ENCODE measurements at places on chromosomes 16 and 17.

DNA sequence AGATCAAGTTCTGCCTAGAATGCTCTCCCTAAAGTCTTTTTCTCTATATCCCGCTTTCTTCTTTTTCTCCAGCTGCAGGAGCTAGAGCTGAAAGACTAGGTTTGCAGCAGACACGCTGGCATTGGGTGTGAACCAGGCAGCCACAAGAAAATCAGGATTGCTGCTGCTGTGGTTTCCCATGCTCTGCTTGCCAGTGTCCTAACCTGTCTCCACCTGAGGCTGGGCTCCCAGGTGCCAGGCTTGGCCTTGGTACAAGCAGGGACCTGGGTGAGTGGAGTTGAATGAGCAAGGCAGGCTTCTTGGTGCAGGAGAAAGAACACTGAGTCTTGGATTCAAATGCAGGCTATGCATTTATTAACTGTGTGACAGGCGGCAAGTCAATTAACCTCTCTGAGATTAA is 440.3 kb upstream of the MAF start:
- no peak for DNase-seq

GRCh38 chr16:15434425-15435215 is at the start of gene BMERB1:
Gene BMERB1 (plus strand): TSS chr16:15434588. CDS start chr16:15434654, 66 bp downstream.
- peak; percentile 36 for DNase-seq

DNA sequence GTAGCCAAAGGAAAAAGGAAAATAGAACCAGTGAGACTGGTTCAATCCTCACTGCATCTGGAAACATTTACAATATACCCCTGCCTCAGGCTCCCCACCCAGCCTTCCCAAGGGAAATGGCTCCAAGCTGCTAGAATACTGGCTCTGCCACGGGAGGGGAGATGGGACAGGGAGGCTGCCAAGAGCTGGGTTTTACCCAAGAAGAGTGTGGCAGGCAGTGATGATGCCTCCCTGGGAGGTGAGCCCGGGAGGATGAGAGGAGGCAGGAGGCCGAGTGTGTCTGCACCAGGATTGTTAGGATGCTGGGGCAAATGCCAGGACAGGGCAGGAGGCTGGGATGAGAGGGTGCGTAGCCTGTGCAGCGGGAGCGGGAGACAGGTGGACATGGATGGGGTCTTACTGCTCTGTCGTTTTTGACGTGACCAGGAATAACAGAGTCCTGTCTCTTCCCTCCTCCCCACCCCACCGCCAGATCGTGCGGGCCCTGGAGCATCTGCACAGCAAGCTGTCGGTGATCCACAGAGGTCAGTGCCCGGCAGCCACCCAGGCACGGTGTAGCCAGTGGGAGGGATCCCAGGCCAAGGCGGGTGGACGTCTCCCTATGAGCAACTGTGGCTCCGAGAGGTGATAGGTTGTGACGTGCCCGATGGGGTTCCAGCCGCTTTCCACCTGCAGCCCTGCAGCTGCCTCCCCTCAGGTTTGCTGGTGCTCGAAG is 18.4 kb downstream of the MAP2K3 start:
- no peak for DNase-seq

- no peak for DNase-seq
These were observed 48.5 kb upstream of the ZCCHC14 start for GRCh38 chr16:87541147-87541871.

GRCh38 chr16:62829607-62830006 is 793.4 kb upstream of the CDH8 start:
- no peak for DNase-seq

GRCh38 chr16:6131526-6132050 is 1034.0 kb upstream of the EEF2KMT start:
- DNase-seq, result no peak

DNA sequence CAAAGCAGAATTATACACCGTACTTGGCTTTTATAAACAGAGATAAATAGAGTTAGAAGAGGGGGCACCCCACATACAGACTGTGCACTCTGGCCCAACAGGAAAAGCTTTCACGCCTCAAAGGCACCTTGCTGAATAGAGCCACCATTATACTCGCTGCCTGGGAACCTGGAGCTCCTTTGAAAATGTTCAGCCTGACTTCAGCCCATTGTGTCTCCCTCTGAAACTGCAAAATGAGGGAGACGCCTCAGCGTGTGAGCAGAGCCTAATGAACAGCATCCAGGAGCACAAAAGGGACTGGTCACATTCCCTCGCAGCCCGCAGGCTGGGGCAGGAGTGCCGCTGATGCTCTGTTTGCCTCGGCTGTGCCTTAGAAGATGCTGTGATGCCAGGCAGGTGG is 46.3 kb downstream of the ABCC12 start:
- DNase-seq, result no peak

DNA sequence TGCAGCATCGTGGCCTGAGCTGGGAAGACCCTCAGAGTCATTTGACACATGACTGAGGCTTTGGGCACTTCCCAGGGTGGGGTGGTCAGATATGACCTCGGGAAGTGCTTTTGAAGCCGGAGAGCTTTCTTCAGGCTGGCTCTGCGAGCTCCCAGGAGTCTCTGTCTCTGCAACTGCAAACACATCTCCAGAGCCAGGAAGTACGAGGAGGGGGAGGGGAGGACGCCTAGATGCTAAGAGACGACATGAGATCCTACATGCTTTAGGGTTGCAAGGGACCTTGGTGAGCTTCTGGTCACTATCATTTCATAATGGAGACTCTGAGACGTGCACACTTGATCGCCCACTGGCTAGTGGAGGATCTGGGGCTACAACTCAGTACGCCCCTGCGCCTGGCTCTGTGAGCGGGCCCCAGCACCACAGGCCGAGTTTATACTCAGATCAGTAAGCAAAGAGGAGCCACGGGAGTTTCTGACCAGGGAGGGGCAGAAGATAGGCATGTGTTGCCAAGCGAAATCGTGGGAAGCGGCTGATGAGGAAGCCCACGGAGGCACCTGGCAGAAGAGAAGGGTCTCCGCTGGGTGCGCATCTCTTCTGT is 527 bp upstream of the MGAT5B start:
- no peak for DNase-seq

- DNase-seq, result peak; percentile 66
These were observed 14.6 kb upstream of the CD79B start for GRCh38 chr17:63946440-63947363.

GRCh38 chr17:78596871-78597764 is 19.9 kb upstream of the DNAH17 start:
- DNase-seq, result no peak

DNA sequence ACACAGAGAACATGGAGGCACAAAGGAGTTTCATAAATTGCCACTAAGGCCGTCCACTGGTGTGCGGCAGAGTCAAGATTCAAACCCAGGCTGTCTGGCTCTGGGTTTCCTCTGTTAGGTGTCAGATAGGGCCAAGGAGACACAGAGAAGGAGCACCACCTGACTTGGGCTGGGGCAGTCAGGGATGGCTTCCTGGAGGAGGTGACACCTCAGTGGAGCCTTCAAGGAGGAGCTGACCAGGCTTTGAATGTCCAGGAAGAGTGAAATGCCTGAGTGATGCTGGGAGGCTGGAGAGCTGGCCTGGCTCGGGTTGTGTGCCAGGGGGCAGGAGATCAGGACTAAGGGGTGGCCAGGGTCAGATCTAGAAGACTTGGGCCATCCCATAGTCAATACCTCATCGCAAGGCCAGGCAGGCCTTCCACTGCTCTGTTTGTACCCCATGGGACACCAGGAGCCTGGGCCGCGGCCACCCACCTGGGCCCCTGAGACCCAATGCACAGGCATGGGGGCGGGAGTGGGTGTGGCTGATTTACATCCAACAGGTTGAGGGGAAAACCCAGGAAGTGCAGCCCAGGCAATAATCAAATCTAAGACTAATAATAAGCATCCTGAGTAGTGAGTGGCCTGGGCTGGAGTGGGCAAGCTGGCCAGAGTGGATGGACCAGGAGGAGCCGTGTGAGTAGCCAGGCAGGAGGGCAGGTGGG is 73.7 kb downstream of the USP22 start:
- no peak for DNase-seq

- peak; percentile 89 for DNase-seq
These were observed 7.2 kb downstream of the SUPT4H1 start for GRCh38 chr17:58344791-58345157.

DNA sequence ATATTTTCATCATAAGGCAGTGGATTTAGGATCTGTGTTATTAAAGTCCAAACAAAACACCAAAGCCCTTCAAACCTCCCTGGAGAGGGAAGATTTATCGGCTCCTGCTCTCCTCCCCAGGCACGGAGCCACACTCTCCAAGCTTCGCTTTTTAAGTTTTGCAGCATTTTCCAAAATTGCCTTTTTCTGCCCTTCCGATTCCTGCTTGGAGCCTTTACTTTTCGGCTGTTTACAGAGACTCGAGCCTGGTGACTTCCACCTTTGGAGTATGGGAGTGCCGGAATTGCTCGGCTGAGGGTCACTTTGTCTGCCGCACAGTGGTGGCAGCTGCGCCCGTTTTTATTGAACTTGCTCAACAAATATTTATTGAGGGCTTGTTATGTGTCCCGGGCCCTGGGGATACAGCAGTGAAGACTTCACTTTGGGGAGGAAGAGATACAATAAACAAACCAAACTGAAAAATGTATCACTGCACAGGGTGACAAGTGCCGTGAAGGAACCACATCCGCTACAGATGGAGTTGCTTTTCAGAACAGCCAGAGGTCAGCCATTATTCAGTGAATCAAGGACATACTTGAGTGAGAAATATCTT is 185.5 kb downstream of the NTN1 start:
- DNase-seq, result no peak

DNA sequence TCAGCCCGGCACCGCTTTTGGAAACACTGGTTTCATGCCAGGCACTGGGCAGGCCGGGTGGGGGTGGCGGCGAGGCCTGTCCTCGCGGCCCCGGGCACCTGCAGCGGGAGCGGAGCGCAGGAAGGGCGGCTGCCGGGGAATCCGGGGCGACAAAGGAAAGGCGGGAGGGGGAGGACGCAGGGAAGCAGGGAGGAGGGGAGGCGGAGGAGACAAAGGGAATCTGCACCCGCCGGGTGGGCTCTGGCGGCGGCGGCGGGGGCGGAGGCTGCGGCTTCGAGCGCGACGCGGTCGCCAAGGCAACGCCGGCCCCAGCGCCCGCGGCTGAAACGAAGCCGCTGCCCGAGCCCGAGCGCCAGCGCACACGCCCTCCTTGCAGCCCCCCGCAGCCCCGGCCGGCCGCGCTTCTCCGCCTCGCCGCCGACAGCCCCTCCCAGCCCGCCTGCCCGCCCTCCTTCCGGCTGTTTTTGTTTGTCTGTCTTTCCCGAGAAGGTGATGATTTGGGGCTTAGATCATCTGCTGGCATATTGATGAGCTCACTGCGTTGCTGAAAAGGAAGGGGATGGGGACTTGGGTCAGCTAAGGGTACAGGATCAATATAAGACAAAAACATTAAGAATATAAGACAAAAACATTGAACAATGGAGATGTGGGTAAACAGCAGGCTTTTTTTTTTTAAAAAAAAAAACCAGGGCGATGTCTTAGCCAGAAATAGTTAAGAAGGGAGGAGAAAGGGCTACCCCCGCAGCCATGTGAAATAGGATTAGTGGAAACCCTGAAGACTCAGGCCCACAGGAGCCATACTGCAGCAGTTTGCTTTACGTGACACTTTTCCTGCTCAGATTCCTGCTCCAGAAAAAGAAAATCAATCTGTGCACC is 32.7 kb downstream of the CDK5R1 start:
- DNase-seq, result peak; percentile 85

GRCh38 chr16:31428279-31428597 is at the start of gene COX6A2:
Gene COX6A2 (minus strand): TSS chr16:31428360. CDS start chr16:31428325, 35 bp downstream.
- no peak for DNase-seq

- DNase-seq, result no peak
These were observed 25.6 kb upstream of the MRPS23 start for GRCh38 chr17:57875290-57876022.

GRCh38 chr16:2209258-2210008 is 1.2 kb downstream of the BRICD5 start:
- no peak for DNase-seq

- DNase-seq, result no peak
These were observed 490.5 kb upstream of the CDH5 start for GRCh38 chr16:65876056-65876408.

DNA sequence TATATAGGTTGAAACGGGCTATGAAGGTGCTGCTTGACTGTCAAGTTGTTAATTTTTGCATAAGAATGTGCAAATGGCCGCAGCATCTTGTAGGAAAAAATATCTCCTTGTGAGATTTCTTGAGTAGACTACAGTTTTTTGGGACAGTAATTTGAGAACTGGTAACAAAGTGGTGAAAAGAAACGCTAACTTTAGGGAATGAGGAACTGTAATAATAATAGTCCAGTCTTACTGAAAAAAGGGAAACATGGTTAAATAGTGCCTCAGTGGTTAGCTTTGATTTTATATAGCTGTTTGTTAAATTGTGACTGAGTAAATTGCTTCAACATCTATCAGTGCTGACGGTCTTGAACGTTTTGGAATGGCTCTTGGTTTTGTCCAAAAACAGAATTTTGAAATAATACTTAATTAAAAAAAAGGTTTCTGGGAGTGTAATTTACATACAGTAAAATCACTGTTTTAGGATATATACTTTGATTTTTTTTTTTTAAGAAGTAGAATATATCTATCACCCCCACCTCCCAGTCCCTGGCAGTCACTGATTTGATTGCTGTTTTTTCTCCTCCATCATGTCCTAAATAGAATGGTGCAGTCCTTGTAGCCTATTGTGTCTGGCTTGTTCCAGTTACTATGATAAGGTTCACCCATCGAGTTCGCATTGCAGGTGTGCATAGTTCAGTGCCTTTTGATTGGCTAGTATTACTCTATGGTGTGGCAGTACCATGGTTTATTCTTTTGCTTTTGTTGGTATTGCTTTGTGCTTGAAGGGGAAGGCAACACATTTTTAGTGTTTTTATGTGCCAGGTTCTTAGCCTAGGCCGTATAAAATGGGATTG is 2.8 kb downstream of the HAPSTR1 start:
- DNase-seq, result no peak

- DNase-seq, result no peak
These were observed 185.0 kb upstream of the ELAC2 start for GRCh38 chr17:13202835-13203234.

DNA sequence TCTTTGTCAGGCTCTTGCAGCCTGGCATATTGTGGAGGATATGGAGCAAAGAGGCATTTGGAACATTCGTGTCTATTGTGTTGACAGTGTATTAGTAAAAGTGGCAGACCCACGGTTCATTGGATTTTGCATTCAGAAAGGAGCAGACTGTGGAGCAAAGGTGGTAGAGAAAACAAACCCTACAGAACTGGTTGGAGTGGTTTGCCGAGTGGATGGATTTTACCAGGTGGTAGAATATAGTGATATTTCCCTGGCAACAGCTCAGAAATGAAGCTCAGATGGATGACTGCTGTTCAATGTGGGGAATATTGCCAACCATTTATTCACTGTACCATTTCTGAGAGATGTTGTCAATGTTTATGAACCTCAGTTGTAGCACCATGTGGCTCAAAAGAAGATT is 44.5 kb downstream of the EFCAB13 start:
- DNase-seq, result no peak

GRCh38 chr17:41486809-41487530 is 2.7 kb downstream of the KRT36 start:
- DNase-seq, result peak; percentile 19

- DNase-seq, result no peak
These were observed 359.3 kb downstream of the CA10 start for GRCh38 chr17:51799240-51799639.

GRCh38 chr17:21098934-21099689 is 27.7 kb upstream of the DHRS7B start:
- peak; percentile 67 for DNase-seq

- no peak for DNase-seq
These were observed 197.4 kb downstream of the ZNF423 start for GRCh38 chr16:49658531-49658930.

Measured in CD4-positive, alpha-beta T cell treated with Interleukin-2 at 100 ng/mL for 4 hours (primary cell).